ENCODE measurements at places on chromosomes 1 and 21.

GRCh38 chr1:200694738-200695137 lies 25.0 kb upstream of the DDX59 start:
- no peak for DNase-seq

- DNase-seq, result no peak
These were observed 8.7 kb upstream of the RGS4 start for GRCh38 chr1:163060343-163061007.

- no peak for DNase-seq
These were observed 28.0 kb downstream of the MPZL1 start for GRCh38 chr1:167749741-167750140.

- no peak for DNase-seq
These were observed 20.6 kb downstream of the RRP1 start for GRCh38 chr21:43809853-43810504.

- DNase-seq, result no peak
These were observed 228.7 kb downstream of the BARHL2 start for GRCh38 chr1:90488451-90488850.

DNA sequence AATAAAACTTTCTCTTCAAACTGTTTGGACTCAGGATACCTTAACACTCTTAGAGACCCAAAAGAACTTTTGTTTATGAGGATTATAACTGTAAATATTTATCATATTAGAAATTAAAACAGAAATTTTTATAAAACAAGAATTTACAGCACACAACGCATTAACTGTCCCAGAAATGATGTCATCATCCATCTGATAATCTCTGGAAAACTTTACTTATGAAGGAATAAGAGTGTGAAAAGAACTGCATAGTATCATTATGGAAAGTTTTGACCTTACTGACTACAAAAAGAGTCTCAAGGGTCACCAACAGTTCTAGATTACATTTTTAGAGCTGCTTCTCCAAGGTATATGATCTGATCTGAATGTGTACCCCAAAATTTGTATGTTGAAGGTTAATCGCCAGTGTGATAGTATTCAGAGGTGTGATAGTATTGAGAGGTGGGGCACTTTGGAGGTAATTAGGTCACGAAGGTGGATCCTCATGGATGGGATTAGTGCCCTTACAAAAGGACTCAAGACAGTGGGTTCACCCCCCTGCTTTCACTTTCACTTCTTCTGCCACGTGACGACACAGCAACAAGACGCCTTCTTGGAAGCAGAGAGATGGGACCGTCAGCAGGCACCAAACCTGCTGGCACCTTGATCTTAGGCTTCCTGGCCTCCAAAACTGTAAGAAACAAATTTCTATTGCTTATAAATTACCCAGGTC lies 95.7 kb upstream of the NR5A2 start:
- DNase-seq, result no peak

DNA sequence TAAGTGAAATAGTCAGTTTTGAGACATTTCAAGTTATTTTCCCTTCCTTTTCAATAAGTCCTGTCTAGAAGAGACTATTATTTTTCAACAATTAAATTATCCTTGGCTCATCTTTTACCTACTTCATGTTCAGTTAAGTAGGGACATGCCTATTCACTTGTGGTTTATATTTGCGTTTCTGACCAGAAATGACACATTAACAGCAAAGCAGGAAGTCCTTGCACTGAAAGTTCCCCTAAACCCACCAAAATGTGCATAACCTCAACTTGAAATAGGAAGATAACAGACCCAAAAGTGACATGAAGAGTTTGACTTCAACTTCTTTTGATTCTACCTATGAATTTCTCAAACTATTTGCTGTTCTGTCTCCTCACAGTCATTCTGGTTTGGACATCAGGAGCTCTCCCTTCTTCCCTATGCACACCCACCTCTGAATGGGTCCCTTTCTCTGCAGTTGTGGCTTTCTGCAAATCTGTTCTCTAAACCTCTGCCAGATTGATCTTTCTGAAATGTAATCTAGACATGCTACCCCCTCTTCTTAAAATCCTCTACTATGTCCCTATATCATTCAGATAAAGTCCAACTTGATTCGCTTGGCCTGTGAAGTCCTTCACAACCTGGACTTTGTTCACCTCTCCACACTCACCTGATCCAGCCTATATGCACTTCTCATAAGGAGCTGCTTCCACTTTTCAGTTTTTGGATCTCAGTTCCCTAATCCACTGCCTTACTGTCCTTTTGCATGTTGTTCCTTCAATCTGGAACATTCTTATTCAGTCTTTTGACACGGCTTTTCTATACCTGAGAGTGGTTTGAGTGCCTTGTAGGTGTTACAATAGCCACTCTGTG lies 661.5 kb upstream of the ADGRL4 start:
- no peak for DNase-seq

DNA sequence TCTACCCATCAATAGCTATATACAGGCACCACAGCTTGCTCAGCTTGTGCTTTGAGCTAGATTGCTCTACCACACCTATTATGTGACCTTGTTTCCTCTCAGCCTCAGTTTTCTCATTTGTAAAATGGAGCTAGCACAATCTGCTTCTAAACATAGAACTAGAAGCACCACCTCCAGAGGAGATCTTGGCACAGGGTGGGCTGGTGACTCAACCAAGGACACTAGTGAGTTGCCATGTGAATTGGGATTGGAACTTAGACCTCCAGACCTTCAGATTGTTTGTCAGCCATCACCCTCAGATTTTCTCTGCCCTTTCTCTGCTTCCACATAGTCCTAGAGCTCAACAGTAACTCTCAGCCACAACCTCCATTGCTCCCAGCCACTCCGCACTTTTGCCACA lies 3.0 kb upstream of the MACO1 start:
- DNase-seq, result no peak

DNA sequence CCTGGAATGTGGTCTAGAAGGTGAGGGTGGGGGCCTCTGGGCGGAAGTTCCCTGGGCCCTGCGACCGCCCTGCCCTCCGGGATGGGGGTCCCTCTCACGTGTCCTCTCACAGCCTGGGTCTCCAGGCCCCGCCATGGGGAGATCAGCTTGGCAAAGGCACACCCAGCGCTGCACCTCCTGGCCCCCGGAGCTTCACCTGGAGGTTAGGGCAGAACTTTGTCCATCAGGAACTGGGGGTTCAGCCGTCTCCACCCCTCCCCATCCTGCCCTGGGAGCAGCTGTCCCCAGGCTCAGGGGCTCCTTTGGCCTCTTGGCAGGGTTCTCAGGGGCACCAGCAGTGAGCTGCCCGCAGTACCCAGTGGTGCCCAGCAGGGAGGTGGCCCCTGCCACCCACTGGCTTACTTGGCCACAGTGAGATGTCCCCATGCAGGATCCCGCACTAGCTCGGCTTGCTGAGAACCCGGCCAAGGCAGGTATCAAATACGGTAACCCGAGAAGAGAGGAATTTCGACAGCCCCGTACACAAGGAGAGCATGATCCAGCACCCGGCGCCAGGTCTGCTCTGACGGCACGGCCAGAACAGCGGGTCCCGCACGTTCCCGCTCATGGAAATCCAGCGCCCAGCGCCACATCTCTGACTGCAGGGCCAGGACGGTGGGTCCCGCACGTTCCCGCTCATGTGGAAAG lies 36.7 kb downstream of the RRP1 start:
- DNase-seq, result no peak

DNA sequence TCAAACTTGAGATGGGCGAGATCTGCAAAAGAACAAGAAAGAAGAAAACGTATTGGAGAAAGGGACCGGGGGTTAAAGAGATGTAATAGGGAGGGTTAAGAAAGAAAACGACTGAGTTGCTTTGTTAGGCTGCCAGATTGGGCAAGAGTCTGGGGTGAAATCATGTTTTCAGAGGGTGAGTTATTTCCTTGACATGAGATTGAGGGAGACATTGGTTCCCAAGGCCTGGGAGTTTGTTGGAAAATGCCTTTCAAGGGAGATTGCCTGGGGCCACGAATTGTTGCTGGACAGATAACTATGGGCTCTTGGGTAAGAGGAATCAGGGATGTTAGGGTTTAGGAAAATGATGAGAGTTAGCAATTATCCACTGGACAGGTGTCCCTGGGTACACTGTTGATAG lies 776 bp upstream of the CADM3 start:
- no peak for DNase-seq

- DNase-seq, result no peak
These were observed 1135.2 kb downstream of the AMY1C start for GRCh38 chr1:104884939-104885338.

DNA sequence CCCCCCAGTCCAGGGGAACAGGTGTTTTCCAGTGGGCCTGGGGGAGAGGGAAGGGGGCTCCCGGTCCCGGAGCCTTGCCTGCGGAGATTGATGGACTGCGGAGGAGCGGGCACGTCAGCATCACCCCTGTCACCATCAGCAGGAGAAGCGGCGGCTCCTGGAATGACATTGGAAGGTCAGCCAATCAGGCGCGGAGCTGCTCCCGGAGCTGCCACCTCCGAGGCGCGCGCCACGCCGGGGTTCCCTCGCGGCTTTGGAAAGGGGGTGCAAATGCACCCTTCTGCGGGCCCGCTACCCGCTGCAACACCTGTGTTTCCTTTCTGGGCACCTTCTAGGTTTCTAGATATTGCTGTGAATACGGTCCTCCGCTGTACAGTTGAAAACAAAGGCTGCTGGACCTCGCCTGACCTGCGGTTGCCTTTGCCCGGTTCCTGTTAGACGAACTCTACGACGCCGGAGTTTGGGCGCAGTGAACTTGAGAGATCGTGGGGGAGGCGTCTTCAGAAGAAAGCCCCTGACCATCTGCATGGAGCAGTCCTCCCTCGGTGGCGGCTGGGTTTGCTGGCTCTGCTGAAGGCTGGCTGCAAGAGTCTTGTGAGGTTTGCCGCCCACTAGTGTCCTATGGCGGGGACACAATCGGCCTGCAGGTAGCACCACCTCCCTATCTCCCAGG lies 5.3 kb downstream of the DSCAM start:
- DNase-seq, result no peak

DNA sequence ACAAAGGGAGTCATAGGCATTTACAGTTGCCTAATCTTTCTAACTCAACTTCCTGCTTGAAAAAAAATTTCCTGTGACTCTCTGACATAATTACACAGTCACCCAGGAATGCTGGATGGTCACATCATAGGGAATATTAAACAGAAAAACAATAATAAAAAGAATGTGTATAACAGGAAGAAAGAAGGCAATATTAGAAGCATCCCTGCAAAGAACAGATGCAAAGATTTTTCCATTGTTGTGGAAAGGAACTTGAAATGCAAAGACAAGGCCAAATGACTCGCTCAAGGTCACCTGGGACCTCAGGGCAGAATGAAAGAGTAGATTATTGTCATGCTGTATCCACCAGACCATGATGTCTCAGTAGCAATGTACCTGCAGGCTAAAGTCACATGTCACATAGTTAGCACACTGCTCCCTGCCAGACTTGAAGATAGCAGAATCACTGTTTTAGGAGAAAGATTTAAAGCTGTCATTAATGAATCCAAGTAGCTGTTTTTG lies 184.3 kb downstream of the CYYR1 start:
- DNase-seq, result no peak

GRCh38 chr21:36825658-36826057 lies 126.7 kb downstream of the SIM2 start:
- DNase-seq, result no peak

All from activated T-helper 1 cell treated with Interleukin-2 at 50 U/mL for 16 hours (primary cell).